ENCODE measurements at places on chromosomes 11 and 22. TPM values are rescaled to one million over a fixed set of nuclear protein-coding genes. Genes with fewer than 3 reads are reported as not detected.

GRCh38 chr11:63909591-63910506 is 7.1 kb downstream of the RCOR2 start:
- no peaks in the 10 kb centered on the region for H3K4me1 ChIP-seq
- H3K4me3 ChIP-seq: no peak overlapping the region
- H3K36me3 ChIP-seq: no peaks in the 10 kb centered on the region
- H3K27ac ChIP-seq: no peak overlapping the region

Gene CRY2
- total RNA-seq: 34.9 TPM

GRCh38 chr11:78000193-78000592 is 5.7 kb upstream of the INTS4 start:
- DNase-seq: no peak
- no peaks in the 10 kb centered on the region for H3K36me3 ChIP-seq
- no peak overlapping the region for H3K4me3 ChIP-seq
- H3K4me1 ChIP-seq: no peaks in the 10 kb centered on the region

DNA sequence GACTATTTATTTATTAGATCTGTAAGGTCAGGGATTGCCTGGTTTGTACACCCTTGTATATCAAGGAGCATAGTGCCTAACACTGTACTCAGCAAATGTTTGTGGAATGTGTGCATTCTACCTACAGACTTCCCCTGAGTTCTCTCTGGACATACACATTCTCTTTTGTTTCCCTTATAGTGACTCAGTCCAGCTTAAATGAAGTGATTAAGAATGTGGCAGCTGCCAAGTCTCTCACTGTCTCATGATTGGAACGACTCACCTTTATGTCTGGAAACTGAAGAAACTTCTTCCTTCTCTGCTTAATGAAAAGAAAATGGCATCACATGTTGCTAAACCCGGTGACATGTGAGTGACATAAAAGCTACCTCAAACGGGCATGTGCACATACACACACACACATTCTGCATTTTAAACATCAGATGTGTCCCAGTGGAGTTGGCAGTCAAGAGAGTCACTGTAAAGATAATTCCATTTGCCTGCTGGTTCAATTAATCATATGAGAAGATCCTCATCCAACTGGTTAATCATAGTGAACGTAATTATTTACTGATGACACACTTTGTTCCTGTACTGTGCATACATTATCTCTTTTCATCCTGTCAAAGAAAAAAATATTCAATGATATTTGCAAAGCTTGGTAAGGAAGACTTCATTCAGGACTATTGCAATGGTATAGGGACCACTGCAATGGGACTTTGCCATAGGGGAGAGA is 42.8 kb downstream of the GLYAT start:
- no peaks in the 10 kb centered on the region for H3K4me1 ChIP-seq
- no peak overlapping the region for H3K27ac ChIP-seq
- H3K27me3 ChIP-seq: no peaks in the 10 kb centered on the region
- DNase-seq: no peak
- no peak overlapping the region for H3K4me3 ChIP-seq

DNA sequence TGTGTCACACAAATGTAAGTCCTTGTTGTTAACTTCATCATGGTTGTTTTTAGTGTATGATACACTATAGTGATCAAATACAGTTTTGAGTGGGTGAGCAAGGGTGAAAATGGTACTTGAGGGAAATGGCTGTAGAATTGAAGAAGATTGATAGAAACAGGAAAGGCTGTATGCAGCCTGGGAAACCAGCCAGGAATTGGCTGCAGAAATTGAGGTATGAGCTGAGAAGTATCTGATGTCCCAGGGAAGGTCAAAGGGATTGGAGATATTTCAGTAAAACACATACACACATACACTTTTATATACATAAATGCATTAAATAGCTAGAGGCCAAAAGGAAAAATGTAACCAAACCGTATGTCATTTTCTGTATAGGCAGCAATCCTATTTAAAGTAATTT is 13.1 kb upstream of the YAP1 start:
- H3K4me1 ChIP-seq: no peaks in the 10 kb centered on the region
- H3K36me3 ChIP-seq: no peaks in the 10 kb centered on the region
- no peak for DNase-seq
- no peak overlapping the region for H3K27ac ChIP-seq

Gene SLC22A9
- total RNA-seq: not detected

Gene MS4A15
- not detected for total RNA-seq

- no peaks in the 10 kb centered on the region for H3K4me1 ChIP-seq
- H3K27ac ChIP-seq: no peak overlapping the region
- H3K27me3 ChIP-seq: no peaks in the 10 kb centered on the region
These were observed 66.5 kb upstream of the CLMP start for GRCh38 chr11:123261345-123262106.

Gene SORL1
- total RNA-seq: 1.5 TPM

Gene KCNJ4
- total RNA-seq: not detected

- peak overlapping the region; percentile 86 for H3K4me3 ChIP-seq
- peak overlapping the region; percentile 100 for H3K27ac ChIP-seq
- no peaks in the 10 kb centered on the region for H3K36me3 ChIP-seq
- H3K4me1 ChIP-seq: peaks cover 46% of the 10 kb centered on the region
- no peaks in the 10 kb centered on the region for H3K27me3 ChIP-seq
These were observed 2.7 kb upstream of the NEAT1 start for GRCh38 chr11:65419772-65420481.

Gene NCAM1
- total RNA-seq: 3.0 TPM

DNA sequence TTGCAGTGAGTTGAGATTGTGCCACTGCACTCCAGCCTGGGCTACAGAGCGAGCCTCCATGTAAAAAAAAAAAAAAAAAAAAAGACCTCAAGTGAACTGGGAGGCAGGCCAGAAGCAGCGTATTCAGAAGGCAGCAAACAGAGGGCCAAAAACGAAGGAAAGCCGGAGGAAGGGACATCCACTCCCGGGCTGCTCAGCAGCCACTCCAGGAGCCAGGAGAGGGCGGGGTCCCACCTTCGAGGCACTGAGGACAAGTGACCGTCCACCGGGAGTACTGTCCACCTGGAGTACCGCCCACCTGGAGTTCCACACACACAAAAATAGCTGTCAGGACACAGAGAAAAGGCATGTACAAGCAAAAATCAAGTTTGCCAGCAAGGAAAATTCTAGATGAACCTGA is 5.5 kb downstream of the TOLLIP start:
- no peak overlapping the region for H3K4me3 ChIP-seq
- H3K36me3 ChIP-seq: peaks cover 24% of the 10 kb centered on the region
- no peaks in the 10 kb centered on the region for H3K27me3 ChIP-seq
- DNase-seq: no peak

- no peaks in the 10 kb centered on the region for H3K4me1 ChIP-seq
- no peaks in the 10 kb centered on the region for H3K36me3 ChIP-seq
- H3K27me3 ChIP-seq: no peaks in the 10 kb centered on the region
- DNase-seq: no peak
- H3K27ac ChIP-seq: no peak overlapping the region
These were observed 8.5 kb upstream of the ZNRF3 start for GRCh38 chr22:28874811-28875320.

Gene TMPRSS5
- 0.36 TPM for total RNA-seq

Gene B4GALNT4
- total RNA-seq: 0.06 TPM

DNA sequence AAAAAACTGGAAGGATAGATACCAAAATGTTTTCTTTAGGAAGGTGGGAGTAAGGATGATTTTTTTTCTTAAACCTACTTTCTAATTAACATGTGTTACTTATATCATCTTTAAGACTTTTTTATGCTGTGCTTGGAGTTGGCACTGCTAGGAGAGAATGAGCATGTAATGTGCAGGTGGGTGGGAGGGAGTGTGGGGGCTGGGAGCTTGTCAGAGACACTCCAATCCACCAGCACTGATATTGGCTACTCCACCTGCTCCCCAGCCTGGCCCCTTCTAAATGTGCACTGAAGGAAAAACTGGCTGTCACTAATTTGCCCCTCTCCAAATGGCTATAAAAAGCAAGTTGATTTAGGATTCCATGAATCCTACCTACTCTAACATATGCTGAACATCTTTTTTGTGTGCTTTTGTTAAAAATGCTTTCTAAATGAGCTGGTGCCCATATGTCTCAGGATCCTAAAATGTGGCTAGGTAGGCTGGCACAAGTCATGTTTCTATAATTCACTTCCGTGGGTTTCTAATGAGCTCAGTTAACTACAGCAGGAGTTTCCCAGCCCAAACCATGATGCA is 44.3 kb upstream of the BMAL1 start:
- H3K27ac ChIP-seq: no peak overlapping the region
- H3K36me3 ChIP-seq: no peaks in the 10 kb centered on the region
- H3K4me1 ChIP-seq: no peaks in the 10 kb centered on the region

DNA sequence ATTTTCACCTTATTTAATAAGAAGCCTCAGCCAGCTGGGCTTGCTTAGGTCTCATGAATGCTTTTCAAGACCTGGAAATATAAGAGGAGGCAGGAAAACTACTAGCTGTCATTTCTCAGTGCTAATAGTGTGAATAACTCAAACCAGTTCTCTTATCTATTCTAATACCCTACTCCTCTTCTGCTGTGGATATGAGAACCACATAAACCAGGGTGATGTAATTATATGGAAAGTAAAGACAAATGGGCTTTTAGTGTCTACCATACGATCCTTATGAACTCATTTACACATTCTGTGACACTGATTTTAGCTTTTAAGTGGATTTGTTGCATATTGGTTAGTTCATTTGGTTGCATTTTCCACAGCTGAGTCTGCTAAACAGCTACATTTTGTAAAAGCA is 8.6 kb downstream of the PDGFD start:
- H3K27ac ChIP-seq: no peak overlapping the region
- no peaks in the 10 kb centered on the region for H3K4me1 ChIP-seq
- DNase-seq: no peak
- H3K27me3 ChIP-seq: no peaks in the 10 kb centered on the region
- no peaks in the 10 kb centered on the region for H3K36me3 ChIP-seq

Gene YDJC
- total RNA-seq: 5.4 TPM

DNA sequence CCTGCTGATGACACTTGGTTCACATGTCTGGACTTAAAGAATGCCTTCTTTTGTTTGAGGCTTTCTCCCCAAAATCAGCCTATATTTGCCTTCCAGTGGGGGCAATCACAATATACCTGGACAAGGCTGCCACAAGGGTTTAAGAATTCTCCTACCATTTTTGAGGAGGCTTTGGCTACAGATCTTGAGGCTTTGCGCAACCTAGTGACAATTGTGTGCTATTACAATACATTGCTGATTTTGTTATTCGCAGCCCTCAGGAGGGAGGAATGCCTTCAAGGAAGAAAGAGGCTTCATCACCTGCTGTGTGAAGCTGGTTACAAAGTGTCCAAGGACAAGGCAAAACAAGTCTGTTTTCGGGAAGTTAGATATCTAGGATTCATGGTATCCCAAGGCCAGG is 50.8 kb upstream of the OR4C15 start:
- no peaks in the 10 kb centered on the region for H3K27me3 ChIP-seq
- no peaks in the 10 kb centered on the region for H3K36me3 ChIP-seq
- H3K4me3 ChIP-seq: no peak overlapping the region
- H3K27ac ChIP-seq: no peak overlapping the region

- H3K27me3 ChIP-seq: no peaks in the 10 kb centered on the region
- no peak overlapping the region for H3K4me3 ChIP-seq
- H3K27ac ChIP-seq: no peak overlapping the region
- no peaks in the 10 kb centered on the region for H3K36me3 ChIP-seq
- peaks cover 5% of the 10 kb centered on the region for H3K4me1 ChIP-seq
These were observed 35.6 kb downstream of the TMEM123 start for GRCh38 chr11:102416976-102417375.

- peaks cover 52% of the 10 kb centered on the region for H3K4me1 ChIP-seq
- H3K27me3 ChIP-seq: no peaks in the 10 kb centered on the region
- peaks cover 43% of the 10 kb centered on the region for H3K36me3 ChIP-seq
- H3K27ac ChIP-seq: peak overlapping the region; percentile 100
These were observed 3.7 kb downstream of the ILK start for GRCh38 chr11:6607190-6607795.

DNA sequence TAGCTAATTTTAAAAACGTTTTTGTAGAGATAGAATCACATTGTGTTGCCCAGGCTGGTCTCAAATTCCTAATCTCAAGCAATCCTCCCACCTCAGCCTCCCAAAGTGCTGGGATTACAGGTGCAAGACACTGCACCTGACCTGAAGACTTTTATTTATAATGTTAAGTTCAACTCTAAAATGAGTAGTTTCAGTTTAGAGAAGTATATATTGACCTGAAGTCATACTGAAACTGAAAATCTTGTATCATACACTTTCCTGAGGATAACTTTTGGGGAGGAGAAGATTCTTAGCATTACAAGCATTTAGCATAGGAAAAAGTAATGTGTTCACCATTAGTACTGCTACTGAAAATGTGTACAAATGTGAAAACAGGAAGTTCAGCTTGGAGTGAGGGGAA is 249.3 kb downstream of the CASP12 start:
- DNase-seq: no peak
- no peaks in the 10 kb centered on the region for H3K27me3 ChIP-seq
- H3K36me3 ChIP-seq: no peaks in the 10 kb centered on the region
- H3K4me3 ChIP-seq: no peak overlapping the region
- peaks cover 4% of the 10 kb centered on the region for H3K4me1 ChIP-seq

Gene FOLH1
- total RNA-seq: not detected

DNA sequence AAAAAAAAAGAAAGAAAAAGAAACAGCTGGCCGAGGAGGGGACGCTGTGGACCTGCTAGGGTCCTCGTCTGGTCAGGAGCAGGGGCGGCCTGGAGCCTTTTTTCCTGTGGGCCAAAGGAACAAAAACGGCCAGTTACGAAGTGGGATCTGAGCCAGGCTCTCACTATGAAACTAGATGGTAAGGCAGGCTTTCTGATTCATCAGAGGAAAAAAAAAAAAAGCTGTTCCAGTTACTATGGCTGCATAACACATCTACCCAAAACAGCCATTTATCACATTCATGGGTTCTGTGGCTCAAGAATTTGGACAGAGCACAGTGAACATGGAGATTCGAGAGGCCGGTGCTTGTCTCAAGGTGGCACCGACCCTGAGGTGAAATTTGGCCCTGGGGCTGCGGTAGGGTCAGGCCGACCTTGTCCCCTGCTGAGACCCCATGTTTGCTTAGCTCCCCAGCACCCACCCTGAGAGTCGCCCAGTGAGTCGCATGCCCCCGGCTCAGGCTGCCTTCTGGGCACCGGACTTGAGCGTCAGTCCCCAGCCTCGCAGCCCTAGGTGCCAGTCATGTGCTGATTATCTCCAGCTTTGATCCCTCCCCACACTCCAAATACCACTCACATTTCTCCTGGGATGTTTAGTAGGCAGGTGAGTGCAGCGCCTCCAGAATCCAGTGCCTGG is 34.2 kb downstream of the MRGPRD start:
- H3K27me3 ChIP-seq: no peaks in the 10 kb centered on the region
- peaks cover 6% of the 10 kb centered on the region for H3K36me3 ChIP-seq
- no peaks in the 10 kb centered on the region for H3K4me1 ChIP-seq
- no peak overlapping the region for H3K4me3 ChIP-seq
- H3K27ac ChIP-seq: no peak overlapping the region
- no peak for DNase-seq

DNA sequence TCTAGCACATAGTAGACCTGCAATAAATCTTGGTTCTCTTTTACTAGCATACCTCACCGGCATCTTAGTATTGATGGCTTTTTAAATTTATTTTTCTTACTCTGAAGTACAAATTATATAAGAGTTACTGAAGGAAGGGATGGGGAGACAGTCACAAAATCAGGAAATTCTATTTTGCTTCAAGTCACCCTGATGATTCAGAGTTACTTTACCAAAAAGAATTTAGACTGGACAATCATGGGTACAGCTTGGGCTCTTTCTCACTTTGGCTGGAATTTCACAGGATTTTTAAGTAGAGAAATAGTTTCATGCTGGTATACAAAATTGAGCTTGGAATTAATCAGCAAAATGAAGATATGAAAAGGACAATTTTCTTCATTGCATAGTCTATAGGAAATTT is 919.2 kb downstream of the METTL15 start:
- no peaks in the 10 kb centered on the region for H3K27me3 ChIP-seq
- no peak overlapping the region for H3K4me3 ChIP-seq
- no peaks in the 10 kb centered on the region for H3K4me1 ChIP-seq
- DNase-seq: no peak
- H3K27ac ChIP-seq: no peak overlapping the region

Gene MMP8
- total RNA-seq: not detected

Gene MMP7
- total RNA-seq: not detected

- H3K36me3 ChIP-seq: no peaks in the 10 kb centered on the region
- DNase-seq: peak; percentile 42
- H3K4me3 ChIP-seq: no peak overlapping the region
These were observed 99.8 kb downstream of the CTTN start for GRCh38 chr11:70498171-70498571.

Gene RPS6KA4
- total RNA-seq: 9.5 TPM

Data from psoas muscle (tissue), 8 donors.